ENCODE measurements at places on chromosomes 12 and 14. TPM values are rescaled to one million over a fixed set of nuclear protein-coding genes. Genes with fewer than 3 reads are reported as not detected.

SVOP gene
- 3.0 TPM for total RNA-seq

- no peak for DNase-seq
Measured at GRCh38 chr12:100871195-100871734, 76.7 kb downstream of the ANO4 start.

- DNase-seq = no peak
Measured at GRCh38 chr12:104709692-104710435, 248.2 kb downstream of the SLC41A2 start.

DNA sequence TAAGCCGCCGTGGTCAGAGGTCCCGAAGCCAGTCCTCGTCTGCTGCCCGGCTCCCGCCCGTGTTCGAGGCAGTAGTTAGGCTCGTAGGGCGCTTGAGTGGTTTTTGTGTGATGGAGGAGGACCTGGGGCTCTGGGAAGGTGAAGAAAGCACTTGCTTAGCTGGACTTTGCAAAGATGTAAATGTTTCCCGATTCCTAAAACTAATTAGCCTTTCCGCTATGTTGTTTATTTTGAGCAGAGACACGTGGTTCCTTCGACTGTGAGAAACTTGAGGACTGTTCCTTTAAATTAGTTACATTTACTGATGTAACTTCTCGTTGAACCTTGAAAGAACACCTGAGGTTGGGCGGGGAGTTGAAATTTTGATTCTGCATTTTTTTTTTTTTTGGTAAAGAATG lies 33.9 kb downstream of the MIA2 start:
- DNase-seq = no peak

GRCh38 chr12:123843912-123844748 lies 82.0 kb downstream of the DNAH10 start:
- no peak for DNase-seq

- no peak for DNase-seq
Measured at GRCh38 chr14:37969511-37969979, 238.2 kb upstream of the SSTR1 start.

- DNase-seq = no peak
Measured at GRCh38 chr14:75650253-75651058, 10.2 kb downstream of the ERG28 start.
